ENCODE measurements at places on chromosomes 4 and X. TPM values are rescaled to one million over a fixed set of nuclear protein-coding genes. Genes with fewer than 3 reads are reported as not detected.

DNA sequence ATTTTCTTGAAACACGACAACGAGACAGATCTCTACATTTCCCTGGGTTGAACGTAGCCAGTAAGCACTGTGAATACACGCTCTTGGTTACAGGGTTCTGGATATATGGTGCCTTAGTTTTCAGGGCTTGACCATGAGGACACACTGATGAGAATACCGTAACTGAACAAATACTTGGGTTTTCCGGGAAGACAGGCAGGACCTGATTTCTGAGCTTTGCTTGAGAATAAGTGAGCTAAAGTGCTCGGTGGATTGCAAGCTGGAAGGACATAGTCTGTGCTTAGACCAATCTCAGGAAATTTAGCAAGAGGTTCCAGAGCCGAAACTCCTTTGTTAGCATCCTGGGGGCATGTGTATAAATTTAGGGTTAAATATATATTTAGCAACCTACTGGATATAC is 876 bp upstream of the TACR3 start:
- H3K4me3 ChIP-seq = no peak overlapping the region
- no peak for DNase-seq
- no peaks in the 10 kb centered on the region for H3K4me1 ChIP-seq
- H3K27me3 ChIP-seq = peaks cover 10% of the 10 kb centered on the region
- H3K27ac ChIP-seq = no peak overlapping the region
- H3K36me3 ChIP-seq = no peaks in the 10 kb centered on the region

GRCh38 chrX:108537005-108537404 is 97.4 kb downstream of the COL4A5 start:
- no peak for DNase-seq
- no peaks in the 10 kb centered on the region for H3K4me1 ChIP-seq
- H3K36me3 ChIP-seq = no peaks in the 10 kb centered on the region
- H3K4me3 ChIP-seq = no peak overlapping the region

DNA sequence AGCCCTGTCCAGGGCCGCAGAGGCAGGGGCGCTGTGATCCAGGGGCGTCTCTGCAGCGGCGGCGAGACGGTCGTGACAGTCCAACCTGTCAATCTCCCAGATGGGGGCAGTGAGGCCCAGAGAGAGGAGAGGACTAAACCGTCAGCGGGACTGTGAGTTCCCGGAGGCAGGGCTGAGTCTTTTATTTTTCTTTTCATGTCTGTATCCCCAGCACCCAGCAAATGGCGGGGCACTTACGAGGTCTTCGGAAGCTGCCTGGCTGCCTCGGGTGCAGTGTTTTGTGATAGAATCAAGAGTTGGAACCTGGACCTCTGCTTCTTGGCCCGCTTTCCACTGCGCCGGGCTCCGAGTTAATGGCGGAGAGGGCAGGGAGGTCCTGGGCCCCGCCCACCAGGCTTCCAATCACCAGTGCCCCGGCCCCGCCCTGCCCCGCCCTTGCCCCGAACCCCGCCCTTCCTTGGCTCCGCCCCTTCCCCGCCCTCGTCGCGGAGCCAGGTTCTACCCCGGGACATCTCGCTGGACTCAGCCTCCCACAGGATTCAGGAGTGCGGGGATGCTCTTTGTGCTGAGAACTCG is 35.3 kb upstream of the GRPEL1 start:
- peak overlapping the region; percentile 81 for H3K4me3 ChIP-seq
- peaks cover 12% of the 10 kb centered on the region for H3K27me3 ChIP-seq
- H3K36me3 ChIP-seq = no peaks in the 10 kb centered on the region
- peak overlapping the region; percentile 67 for H3K27ac ChIP-seq
- H3K4me1 ChIP-seq = peaks cover 19% of the 10 kb centered on the region

NAP1L2 gene
- 2.8 TPM for total RNA-seq

GPR50 gene
- not detected for total RNA-seq

SLC9B1 gene
- 1.9 TPM for total RNA-seq

PPARGC1A gene
- total RNA-seq = not detected

ARMCX4 gene
- 2.8 TPM for total RNA-seq

DNA sequence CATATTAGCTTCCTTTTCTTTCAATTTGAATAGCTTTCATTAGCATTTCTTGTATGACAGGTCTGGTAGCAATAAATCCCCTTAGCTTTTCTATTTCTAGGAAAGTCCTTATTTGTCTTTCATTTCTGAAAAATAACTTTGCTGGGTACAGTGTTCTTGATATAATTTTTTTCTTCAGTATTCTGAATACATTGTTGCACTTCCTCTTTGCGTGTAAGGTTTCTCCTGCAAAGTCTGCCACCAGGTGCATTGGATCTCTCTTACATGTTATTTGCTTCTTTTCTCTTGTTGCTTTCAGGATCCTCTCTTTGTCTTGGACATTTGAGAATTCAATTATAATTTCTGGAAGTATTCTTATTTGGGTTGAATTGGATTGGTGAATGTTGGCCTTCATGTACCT is 663.7 kb downstream of the GRXCR1 start:
- H3K27ac ChIP-seq = no peak overlapping the region
- H3K27me3 ChIP-seq = no peaks in the 10 kb centered on the region
- no peaks in the 10 kb centered on the region for H3K4me1 ChIP-seq
- DNase-seq = no peak
- H3K4me3 ChIP-seq = no peak overlapping the region

OTC gene
- not detected for total RNA-seq

- no peak overlapping the region for H3K4me3 ChIP-seq
- no peaks in the 10 kb centered on the region for H3K27me3 ChIP-seq
- no peaks in the 10 kb centered on the region for H3K4me1 ChIP-seq
- DNase-seq = no peak
- no peak overlapping the region for H3K27ac ChIP-seq
Observed at GRCh38 chrX:17839269-17839668, 21.8 kb downstream of the RAI2 start.

TLR10 gene
- total RNA-seq = 0.53 TPM

IL2 gene
- total RNA-seq = 2.1 TPM

SLC2A9 gene
- total RNA-seq = 0.83 TPM

PJA1 gene
- total RNA-seq = 19.5 TPM

DNA sequence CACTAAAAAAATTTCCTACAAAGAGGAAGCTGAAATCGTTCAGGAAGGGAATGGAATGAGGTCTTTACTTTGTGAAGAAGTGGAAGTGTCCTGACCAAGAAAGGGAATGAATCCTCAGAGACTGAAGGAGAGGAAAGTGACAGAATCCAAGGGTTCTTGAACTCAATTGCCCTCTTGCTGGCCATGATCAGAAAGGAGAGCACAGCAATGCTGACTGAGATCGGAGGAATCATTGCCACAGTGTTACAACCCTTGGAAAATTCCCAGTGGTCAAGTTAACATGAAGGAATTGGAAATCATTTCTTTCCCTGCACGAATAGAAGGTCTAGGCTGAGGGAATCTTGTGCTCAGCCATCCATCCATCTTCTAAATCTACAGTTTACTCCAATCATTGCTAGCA is 190.0 kb upstream of the NEIL3 start:
- H3K4me1 ChIP-seq = no peaks in the 10 kb centered on the region
- H3K27ac ChIP-seq = no peak overlapping the region
- no peaks in the 10 kb centered on the region for H3K36me3 ChIP-seq
- no peak overlapping the region for H3K4me3 ChIP-seq
- H3K27me3 ChIP-seq = no peaks in the 10 kb centered on the region
